ENCODE measurements at places on chromosomes 3 and 15.

DNA sequence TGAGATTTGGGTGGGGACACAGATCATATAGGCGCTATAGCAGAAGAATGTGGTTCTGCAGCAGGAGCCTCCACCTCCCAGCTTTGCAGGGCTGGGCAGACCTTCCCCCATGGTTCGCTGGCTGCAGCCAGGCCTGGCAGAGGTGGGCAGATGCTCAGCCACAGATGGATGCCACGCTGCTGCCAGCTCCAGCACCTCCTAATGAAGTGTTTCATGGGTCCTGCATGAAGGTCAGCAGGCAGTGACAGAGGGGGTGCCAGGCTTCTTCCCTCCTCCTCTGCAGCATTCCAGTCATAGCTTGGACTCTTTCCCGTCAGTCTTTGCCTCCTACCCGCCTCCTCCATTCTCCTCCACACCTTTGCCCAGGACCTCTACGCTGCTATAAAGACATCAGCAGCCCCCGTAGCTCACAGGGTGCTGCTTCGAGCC is 85.9 kb downstream of the SLCO3A1 start:
- DNase-seq, result no peak

DNA sequence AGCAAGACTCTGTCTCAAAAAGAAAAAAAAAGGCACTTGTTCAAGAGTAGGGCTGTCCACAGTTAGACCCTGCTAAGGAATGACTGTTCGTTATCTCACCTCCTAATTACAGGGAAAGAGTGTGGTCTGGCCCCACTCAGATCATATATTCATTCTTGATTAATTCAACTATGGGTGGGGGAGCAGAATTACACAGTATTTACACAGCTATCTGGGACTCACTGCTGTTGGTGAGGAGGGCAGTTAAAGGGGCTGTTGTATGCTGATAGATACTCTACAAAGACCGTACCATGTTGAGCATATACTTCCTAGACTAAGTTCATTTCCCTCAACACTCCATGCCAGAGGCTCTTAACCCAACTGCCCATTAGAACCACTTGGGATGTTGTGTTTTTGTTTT is 3.8 kb upstream of the ZNF620 start:
- no peak for DNase-seq

DNA sequence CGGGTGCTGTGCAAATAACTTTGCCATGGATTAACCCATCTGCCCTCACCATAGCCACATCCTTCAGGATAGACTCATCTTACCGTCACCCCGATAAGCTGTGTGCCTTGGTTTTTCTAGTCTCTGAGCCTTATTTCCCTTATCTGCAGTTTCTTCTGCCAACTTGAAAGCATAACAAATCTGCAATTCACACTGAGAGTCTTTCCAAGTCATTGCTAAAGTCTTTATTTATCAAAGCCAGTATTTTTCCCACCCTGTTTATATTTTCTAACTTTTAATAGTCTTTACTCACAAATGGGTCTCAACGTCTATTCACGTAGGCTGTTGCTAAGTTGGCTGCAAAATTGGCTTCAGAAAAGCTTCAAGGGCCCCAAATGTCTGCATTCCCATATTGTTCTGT is 61.6 kb upstream of the SUCLG2 start:
- DNase-seq, result peak; percentile 96

DNA sequence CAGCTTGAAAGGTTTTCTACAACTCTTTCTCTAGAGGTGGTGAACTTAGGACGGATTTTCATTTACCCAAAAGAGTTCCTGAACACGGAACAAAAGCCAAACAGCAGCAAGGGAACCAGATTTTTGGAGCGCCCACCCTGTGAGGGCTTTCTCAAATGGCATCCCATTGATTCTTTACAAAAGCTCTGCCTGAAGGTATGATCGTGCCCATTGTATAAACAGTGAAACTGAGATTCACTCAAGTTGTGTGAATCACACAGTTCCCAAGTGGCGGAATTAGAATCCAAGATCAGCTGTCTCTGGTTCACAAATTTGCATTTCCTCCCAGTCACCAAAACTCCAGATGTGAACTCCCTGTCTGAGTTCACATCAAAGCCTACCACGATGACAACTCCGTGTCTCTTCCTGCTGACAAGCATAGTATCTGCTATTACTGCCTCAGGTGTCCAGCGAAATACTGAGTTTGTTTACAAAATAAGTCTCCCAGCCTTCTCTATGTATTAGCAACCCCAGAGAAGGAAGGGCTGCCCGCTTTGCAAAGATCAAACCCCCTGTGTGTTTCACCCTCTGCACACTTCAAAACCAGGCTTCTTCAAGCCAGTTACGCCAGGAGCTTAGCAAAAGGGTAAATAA is 235.9 kb upstream of the ST8SIA2 start:
- DNase-seq, result no peak

DNA sequence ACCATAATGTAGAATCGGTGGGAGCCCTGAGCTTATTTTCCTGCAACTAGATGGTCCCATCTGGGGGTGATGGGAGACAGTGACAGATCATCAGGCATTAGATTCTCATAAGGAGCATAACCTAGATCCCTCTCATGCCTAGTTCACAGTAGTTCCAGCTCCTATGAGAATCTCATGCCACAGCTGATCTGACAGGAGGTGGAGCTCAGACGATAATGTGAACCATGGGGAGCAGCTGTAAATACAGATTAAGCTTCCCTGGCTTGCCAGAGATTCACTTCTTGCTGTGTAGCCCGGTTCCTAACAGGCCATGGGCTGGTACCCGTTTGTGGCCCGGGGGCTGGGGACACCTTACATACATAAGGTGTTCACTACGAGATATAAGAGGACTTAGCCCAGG is 67.5 kb upstream of the LRRFIP2 start:
- DNase-seq, result no peak

DNA sequence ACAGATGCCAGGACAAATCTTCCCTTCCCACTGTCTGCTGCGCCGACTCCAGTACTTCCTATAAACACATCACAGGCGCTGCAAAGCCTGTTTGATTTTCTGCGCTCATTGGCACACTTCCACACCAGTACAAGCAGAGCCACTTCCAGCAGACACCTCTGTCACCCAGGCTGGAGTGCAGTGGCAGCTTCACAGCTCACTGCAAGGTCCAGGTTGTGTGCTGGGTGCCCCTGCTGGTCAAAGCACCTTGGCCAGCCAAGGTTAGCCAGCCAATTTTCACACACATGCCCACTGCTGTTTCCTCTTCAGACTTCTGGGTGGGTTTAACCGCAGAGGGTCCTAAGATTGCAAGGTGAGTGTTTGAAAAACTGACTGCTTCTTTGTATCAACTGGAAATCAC is 4.9 kb downstream of the CHDH start:
- DNase-seq, result no peak

DNA sequence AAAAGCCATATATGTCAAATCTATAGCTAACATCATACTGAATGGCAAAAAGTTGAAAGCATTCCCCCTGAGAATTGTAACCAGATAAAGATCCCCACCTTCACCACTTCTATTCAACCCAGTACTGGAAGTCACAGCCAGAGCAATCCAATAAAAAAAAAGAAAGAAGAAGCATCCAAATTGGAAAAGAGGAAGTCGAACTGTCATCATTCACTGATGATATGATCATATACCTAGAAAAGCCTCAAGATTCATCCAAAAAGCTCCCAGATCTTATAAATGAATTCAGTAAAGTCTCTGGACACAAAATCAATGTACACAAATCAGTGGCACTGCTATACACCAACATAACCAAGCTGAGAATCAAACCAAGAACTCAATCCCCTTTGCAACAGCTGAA is 97.4 kb downstream of the CBLB start:
- DNase-seq, result no peak

DNA sequence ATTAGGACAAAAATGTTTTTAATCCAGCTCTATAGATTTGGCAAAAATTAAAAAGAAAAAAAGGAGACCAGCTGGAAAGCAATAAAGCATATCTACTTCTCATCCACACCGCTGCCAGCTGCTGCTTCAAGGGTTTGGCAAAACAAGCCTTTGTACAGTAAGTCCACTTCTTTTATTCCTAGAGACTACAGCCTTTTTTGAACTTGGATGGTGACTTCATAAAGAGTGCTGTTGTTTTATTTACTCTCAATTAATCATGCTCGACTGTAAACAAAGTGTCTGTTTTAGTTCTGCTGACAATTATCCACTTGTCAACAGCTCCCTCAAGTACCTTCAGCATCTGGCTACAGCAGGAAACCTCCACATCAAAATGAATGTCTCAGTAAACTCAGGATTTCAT is 12.3 kb upstream of the FOXB1 start:
- no peak for DNase-seq

GRCh38 chr3:90102146-90102545 is 994.7 kb downstream of the EPHA3 start:
- no peak for DNase-seq

DNA sequence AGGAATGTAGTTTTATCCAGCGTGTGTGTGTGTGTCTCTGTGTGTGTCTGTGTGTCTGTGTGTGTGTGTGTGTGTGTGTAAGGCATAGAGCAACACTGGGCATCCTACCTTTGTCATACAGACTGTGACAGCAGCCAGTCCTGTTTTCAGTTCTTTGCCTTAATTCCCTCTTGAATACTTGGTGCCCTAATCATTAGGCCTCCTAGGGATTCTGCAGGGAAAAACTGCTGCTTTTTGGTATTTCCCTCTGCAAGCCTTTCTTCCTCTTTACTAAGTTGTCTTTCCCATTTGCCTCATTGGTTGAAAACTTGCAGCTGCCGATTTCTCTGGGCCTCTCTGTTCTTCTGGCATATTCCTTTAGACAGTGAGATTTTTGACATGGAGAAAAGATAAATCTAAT is 9.2 kb downstream of the SLC25A36 start:
- no peak for DNase-seq

- no peak for DNase-seq
Observed at GRCh38 chr3:34024447-34025240, 226.2 kb downstream of the PDCD6IP start.

DNA sequence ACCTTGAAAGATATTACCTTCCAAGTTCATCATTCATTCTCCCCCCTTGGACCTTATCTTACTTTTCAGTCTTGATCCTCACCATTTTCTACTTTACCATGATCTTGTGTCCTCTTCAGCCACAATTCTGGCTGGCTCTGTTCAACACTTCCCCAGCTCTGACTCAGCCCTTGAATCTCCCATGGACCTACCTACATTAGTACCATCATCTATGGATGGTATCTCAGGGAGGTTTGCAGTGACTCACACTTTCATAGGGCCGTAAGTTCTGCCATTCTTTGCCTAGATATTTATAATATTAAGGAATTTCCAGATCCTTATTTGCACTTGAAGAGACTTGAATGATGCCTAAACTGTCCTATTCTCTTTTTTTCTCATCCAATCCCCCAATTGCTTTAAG is 213.7 kb upstream of the RORA start:
- no peak for DNase-seq

GRCh38 chr3:136584728-136585127 is 167.4 kb downstream of the STAG1 start:
- no peak for DNase-seq

- DNase-seq, result no peak
Observed at GRCh38 chr3:43036621-43037423, 57.7 kb downstream of the GASK1A start.

DNA sequence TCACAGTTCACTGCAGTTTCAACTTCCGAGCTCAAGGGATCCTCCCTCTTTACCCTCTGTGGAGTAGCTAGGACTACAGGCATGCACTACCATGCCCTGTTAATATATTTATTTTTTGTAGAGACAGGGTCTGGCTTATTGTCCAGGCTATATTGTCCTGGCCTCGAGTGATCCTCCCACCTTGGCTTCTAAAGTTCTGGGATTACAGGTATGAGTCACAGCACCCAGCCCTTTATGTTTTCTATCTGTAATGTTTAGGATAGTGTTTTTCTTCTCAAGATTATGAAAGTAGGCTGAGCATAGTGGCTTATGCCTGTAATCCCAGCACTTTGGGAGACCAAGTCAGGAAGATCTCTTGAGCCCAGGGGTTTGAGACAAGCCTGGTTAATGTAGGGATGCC is 11.9 kb upstream of the SCG3 start:
- no peak for DNase-seq

- peak; percentile 3 for DNase-seq
Observed at GRCh38 chr3:3196148-3196861, 16.8 kb upstream of the CRBN start.
